CD4-positive, alpha-beta T cell treated with Interleukin-17A for 4 hours (primary cell): ENCODE measurements at places on chromosomes 16 and 17.

- no peak for DNase-seq
Measured at GRCh38 chr17:13537167-13537731, 64.5 kb downstream of the HS3ST3A1 start.

DNA sequence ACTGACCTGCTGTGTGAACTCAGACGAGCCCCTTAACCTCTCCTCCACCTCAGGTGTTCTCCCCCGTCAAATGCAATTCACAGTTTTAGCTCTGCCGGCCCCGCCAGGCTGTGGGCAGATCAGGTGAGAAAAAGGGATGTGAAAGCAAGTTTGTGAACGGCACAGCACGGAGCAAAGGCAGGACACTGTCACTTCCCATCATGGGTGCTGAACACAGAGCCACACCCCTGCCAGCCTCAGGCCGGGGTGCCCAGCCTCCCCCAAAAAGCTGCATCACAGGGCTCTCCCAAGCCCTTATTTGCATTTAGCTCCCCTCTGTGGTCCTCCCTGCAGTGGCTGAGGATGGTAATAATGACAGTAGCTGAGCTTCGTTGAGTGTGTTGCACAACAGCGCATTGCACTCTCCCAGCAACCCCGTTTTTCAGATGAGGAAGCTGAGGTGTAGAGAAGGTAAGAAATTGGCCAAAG is 88.8 kb upstream of the TNRC6C start:
- DNase-seq, result peak; percentile 40

DNA sequence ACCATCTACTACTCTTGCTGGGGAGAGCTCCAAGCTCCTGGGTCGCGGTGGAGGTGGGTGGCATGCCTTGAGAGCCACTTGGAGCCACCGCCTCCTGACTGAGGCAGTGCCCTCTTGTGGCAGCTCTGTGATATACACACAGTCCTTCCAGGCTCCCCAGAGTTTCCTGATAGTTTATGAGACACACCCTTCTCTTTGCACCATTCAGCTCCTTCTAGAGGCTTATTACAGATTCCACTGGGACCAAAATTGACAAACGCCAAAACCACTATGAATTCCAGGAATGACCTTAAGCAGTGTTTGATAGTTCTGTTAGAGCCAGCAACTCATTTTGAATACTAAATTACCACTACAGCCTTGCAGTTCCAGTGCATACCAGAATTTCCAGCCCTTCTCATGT is 170.1 kb upstream of the CDH13 start:
- DNase-seq, result no peak

DNA sequence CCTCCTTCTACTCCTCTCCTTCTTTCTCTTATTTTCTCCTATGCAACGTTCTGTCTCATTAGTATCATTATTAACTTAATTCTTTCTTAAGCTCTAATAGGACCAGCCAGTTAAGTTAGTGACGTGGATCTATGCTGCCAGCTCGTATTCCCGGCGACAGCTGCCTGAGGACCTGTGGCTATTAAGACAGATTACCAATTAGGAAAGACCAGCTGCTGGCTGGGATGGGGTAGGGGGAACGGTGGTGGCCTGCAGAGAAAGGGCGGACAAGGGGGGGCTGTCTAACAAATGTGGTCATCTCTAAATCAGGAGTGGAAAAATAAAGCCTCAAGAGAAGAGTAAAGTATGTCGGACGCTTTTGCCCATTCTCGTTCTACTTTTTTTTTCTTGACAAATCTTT is 770 bp upstream of the MYH3 start:
- DNase-seq, result no peak

DNA sequence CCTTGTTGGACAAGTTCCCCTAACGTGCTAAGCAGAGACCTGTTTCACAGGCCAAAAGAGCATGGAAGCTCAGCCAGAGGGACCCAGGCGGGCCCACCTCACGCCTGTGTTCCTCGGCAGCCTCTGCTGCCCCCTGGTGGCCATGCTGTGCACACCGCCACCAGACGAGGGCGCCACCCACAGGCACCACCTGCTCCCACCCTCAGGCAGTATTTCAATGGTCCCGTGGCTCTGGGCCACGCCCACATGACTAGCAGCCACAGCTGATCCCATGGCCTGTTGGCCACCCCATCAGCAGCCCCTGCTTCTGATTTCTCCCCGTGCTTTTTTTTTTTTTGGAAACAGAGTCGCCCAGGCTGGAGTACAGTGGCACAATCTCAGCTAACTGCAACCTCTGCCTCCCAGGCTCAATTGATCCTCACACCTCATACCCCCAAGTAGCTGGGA is 18.9 kb downstream of the MPG start:
- DNase-seq, result peak; percentile 92

DNA sequence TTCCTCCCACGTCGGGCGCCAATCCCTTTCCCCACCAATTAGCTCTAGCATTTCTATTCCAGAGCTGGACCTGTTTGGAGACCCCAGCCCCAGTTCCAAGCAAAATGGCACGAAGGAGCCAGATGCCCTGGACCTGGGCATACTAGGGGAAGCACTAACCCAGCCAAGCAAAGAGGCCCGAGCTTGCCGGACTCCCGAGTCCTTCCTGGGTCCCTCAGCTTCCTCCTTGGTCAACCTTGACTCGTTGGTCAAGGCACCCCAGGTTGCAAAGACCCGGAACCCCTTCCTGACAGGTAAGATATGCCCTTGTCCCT is 5.6 kb upstream of the SPATA20 start:
- DNase-seq, result no peak

DNA sequence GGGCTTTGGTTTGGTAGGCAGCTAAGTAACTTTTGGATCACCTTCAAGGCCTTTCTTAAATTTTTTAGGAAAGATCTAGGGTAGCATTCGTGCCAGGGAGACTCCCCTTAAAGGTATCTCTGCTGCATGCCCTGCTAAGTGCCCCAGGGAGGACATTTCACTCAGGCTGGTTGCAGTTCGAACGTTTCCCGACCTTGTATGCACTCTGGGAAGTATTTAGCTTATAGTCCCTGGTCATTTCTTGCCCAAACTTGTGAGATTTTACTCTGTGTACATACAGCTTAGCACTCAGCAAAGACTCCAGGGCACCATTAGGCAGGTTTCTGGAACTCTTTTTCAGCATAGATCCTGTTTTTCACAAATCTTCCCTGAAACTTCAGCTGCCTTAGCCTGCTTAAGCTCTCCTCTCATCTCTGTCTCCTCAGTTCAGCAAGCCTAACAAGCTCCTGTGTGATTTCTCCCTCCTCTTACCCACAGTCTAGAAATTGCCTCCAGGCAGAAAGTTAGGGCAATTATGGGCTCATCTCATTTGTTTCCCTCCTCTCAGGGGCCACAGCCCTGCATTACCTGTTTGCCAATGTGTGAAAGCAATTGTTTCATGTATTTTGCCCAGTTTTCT is 84.6 kb downstream of the MRTFB start:
- no peak for DNase-seq

GRCh38 chr16:49639739-49640431 is 216.0 kb downstream of the ZNF423 start:
- DNase-seq, result no peak

DNA sequence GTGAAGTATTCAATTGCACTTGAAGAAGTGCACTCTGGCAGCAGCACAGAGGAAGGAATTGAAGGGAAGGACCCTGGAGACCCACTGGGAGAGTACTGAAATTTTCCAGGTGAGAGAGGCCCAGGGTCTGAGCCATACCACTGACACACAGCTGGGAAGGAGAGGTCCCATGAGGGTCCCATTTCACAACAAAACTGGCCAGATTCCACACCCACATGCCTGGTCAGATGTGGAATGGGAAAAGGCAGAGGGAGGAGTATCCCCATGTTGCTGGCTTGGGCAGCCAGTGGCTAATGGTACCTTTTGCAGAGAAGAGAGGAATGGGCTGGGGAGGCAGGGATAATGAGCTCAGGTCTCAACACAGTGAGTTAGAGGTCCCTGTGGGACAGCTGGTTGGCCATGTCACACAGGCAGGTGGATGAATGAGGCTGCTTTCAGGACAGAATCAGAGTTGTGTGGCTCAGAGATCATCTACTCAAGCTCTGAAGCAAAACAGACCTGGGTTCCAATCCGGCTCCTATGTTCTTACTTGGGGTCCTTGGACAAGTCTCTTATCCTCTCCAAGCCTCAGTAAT is 26.2 kb upstream of the NGFR start:
- DNase-seq, result no peak

DNA sequence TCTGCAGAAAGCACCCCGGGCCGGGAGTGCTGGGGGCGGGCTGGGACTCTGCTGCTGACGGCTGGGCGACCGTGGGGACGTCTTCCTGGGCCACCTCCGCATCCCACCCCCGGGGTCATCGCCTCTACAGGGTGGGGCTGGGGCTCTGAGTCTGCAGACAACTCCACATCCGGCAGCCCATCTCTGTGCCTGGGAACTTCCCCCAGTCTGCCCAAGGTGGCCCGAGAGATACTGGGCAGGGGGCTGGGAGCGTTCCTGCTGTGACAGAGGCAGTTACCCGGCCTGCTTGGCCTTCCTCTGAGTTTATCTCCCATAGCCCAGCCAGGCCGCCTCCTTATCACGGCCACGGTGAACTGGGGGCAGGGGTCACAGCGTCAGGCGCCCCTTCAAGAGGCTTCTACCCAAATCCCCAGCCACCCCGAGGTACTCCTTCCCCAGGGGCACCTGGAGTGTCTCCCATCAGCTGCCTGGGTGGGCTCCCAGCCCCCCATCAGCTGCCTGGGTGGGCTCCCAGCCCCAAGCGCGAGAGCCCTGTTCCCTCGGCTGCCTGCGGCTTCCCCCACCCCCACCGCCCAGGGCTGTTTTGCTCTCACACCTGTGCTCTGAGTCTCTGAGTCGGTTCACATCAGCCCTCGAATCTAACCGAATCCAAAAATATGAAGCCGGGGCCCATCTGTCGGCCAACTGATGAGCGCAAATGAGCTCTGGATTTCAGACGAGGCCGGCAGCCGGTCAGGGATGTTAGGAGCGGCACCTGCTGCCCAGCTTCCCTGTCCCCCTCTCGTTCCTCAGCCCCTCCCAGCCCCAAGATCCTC is 15.6 kb upstream of the CBFA2T3 start:
- peak; percentile 7 for DNase-seq

DNA sequence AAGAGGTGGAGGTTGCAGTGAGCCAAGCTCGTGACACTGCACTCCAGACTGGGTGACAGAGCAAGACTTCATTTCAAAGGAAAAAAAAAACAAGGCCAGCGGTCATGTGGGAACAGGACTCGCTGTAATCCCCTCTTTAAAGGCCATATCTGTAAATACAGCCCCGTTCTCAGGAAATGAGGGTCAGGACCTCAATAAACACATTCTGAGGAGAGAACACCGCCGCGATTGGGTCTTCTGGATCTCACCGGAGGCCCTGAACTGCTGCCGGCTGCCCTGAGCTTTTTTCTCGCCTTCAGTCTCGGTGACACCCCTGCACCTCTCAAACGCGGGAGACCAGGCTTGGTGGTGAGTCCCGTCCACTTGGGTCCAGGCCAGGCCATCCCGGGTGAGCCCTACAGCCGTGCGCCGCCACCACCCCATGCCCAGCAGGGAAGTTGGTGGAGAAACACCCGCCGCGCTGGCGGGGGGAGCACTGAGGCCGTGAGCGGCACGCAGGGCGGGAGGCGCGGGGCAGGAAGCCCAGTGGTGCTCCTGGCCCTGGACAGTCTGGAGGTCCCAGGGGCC is 28.4 kb downstream of the SLC25A10 start:
- no peak for DNase-seq

- no peak for DNase-seq
Measured at GRCh38 chr17:77273397-77274085, 132.8 kb downstream of the SEC14L1 start.

GRCh38 chr17:47899643-47900042 is 3.6 kb downstream of the SP2 start:
- DNase-seq, result no peak

DNA sequence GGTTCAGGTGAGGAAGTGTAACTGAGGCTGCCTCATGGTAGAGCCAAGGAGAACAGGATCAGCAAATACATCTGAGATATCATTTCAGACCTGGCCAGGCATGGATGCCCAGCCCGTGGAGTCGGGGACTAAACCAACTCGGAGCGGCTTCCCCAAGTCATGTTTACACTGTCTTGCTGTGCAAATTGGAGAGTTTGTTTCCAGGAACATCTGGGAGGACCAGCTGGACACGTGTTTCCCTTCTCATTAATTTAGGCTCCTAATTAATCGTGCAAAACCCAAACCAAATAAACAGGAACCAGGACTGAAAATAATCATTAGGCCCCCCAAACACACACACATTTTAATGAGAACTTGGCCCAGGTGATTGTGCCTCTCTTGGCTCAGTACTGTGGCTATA is 70.9 kb upstream of the SALL1 start:
- no peak for DNase-seq

GRCh38 chr17:27353033-27353460 is 59.1 kb downstream of the WSB1 start:
- no peak for DNase-seq

DNA sequence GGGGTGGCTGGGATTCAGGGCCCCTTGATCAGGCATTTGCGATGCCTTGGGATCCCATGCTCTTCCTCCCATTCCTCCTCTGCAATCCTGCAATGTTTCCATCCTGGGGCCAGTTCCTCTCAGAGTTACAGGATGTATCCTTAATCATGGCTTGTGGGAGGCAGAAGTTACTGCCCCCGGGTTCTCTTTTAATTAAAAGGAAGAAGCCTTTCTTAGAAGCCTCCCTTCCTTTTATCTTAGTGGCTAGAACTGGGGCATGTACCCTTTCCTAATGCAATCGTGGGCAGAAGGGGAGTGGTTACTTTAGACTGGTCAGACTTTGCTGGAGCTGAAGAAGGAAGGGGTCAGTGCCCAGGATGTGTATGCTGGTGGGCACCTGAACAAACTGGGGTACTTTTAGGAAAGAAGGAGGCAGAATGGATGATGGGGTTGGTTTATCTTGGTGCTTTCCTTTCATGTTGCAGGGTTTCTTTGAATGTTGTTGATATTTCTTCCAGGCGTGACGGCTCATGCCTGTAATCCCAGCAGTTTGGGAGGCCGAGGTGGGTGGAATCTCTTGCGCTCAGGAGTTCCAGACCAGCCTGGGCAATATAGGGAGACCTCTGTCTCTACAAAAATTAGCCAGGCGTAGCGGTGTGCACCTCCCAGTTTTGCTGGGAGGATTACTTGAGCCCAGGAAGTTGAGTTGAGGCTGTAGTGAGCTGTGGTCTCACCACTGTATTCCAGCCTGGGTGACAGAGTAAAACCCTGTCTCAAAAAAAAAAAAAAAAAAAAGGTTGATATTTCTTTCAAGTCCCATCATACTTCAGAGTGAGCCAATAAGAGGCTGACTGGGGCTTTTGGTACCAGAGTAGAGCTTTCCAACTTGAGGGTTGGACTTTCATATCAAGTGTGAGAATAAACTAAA is 13.2 kb upstream of the SPN start:
- DNase-seq, result no peak

GRCh38 chr16:69626256-69626655 is 60.5 kb downstream of the NFAT5 start:
- no peak for DNase-seq

DNA sequence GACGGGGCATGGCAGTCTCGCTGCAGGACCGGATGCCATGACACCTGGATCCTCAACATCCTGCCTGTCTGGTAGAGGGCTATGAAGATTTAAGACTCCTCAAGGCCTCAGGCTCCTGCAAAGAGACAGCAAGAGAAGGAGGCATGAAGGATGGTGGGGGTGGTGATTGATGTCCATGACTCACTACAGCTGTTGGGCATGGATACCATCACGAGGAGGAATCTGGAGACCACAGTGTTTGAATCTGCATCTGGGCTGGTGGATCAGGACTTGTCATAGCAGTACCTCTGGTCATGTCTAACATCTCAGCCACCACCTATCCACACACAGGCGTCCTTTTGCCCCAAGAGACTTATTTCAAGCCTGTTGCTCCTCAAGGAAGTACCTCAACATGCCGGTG is 50.2 kb upstream of the WSCD1 start:
- no peak for DNase-seq

GRCh38 chr16:79283578-79283977 is 317.0 kb downstream of the MAF start:
- DNase-seq, result peak; percentile 52
